ENCODE measurements at places on chromosomes 1 and 21. TPM values are rescaled to one million over a fixed set of nuclear protein-coding genes. Genes with fewer than 3 reads are reported as not detected.

The C1QTNF12 gene
- 21.3 TPM for total RNA-seq

- peaks cover 48% of the 10 kb centered on the region for H3K36me3 ChIP-seq
- H3K4me1 ChIP-seq = peaks cover 6% of the 10 kb centered on the region
- no peak within 1 kb of the TSS for H3K4me3 ChIP-seq
- no peak for DNase-seq
- H3K27ac ChIP-seq = no peak within 1 kb of the TSS
- H3K27me3 ChIP-seq = no peaks in the 10 kb centered on the region
Measured at GRCh38 chr1:11847667-11848372, at the start of gene NPPA. Gene NPPA (minus strand): TSS chr1:11847783. CDS start chr1:11847684, 99 bp downstream.

The INAVA gene
- 119 TPM for total RNA-seq

- no peak overlapping the region for H3K27ac ChIP-seq
- DNase-seq = no peak
- H3K4me3 ChIP-seq = no peak overlapping the region
- H3K4me1 ChIP-seq = no peaks in the 10 kb centered on the region
- no peaks in the 10 kb centered on the region for H3K27me3 ChIP-seq
Measured at GRCh38 chr1:232423591-232423990, 206.3 kb downstream of the SIPA1L2 start.

- peak overlapping the region; percentile 15 for H3K27ac ChIP-seq
- no peaks in the 10 kb centered on the region for H3K27me3 ChIP-seq
- H3K4me3 ChIP-seq = no peak overlapping the region
- peak; percentile 20 for DNase-seq
- no peaks in the 10 kb centered on the region for H3K4me1 ChIP-seq
Measured at GRCh38 chr1:10308001-10308400, 90.9 kb upstream of the PGD start.

DNA sequence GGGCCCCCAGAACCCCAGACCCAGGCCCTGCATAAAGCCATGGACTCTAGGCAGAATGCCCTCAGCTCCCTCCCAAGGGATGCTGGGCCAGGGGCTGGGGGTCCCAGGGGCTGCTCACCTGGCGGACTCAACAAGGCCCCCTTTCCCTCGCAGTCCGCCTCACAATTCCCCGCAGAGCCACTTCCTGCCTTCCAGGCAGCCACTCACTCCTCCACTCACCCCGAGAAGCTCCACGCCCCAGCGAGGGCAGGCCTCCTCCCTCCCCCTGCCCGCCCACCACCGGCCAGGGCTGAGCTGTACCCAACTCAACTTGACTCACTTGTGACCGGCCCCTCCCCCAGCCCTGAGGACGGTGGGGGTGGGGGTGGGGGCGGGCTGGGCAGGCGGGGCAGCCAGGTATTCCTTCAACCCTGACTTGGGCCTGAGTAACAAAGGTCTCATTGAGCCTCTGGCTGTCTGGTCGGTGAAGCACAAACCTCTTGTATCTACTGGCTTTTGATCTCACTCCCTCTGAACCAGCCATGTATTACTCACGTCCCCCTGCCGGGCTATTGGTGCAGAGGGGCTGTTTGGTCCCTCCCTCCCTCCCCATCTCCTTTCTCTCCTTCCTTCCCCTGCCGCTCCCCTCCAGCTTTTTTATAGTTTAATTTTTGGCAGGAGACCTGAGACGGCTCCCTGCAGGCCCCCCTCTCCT is 5.9 kb downstream of the BLACAT1 start:
- DNase-seq = peak; percentile 88
- no peaks in the 10 kb centered on the region for H3K36me3 ChIP-seq
- peaks cover 52% of the 10 kb centered on the region for H3K27me3 ChIP-seq
- peaks cover 18% of the 10 kb centered on the region for H3K4me1 ChIP-seq

DNA sequence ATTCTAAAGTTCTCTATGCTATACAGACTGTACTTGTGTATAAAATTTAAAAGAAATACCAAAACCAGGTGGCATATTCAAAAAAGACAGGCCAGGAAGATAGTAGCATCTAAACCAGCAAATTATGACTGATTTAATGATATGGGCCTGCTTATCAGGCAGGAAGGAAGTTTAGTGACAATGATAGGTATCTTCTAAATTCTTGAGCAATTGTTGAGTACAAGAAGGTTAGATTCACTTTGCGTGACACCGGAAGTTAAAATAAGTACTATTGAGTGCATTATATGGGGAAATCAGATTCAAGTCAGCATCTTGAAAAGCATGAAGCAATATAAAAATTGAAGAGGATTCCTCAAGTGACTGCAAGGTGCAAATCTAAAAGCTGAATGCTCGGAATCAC is 186.8 kb upstream of the RGS18 start:
- H3K4me1 ChIP-seq = no peaks in the 10 kb centered on the region
- H3K27ac ChIP-seq = no peak overlapping the region
- H3K4me3 ChIP-seq = no peak overlapping the region
- no peak for DNase-seq
- H3K27me3 ChIP-seq = no peaks in the 10 kb centered on the region
- H3K36me3 ChIP-seq = no peaks in the 10 kb centered on the region
